Activated naive CD8-positive, alpha-beta T cell treated with anti-CD3 and anti-CD28 coated beads for 36 hours (primary cell): ENCODE measurements at places on chromosomes 1 and 21.
A peak's percentile ranks its signal among the peaks of the same experiment; 100 is the strongest.

DNA sequence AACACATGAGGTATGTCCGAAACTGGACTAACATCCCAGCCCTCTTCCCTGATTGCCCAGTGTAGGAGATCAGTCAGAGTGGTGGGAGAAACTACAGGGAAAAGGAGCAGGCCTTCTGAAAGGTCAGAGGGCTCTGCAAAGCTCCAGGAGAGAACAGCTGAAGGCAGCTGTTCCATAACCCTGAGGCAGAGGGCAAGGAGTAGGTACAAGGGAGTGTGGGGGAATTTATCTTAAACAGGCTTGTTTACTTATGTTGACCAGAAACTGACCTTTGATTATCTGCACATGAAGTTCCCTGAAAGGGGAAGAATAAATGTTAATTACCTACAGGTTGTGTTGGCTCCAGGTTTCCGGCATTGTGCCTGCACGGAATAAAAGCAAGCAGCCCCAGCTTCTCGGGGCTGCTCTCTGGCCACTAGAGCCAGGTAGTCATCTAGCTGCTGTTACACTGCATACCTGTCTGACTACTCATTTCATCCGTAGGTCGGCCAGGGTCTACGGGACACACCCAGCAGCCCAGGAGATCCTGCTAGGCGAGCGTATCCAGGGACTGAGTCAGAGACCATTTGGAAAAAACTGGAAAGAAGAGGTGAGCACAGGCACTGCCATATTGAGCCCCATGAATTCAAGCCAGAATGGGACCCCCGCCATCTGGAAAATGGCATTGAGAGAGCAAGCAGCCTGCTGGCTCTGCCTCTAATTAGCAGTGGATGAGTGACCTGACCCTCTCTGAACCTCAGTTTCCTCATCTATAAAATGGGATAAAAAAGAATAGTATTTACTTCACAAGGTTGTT, 14.9 kb upstream of the PAQR7 start:
- no peak for DNase-seq
- peaks cover 7% of the 10 kb centered on the region for H3K4me1 ChIP-seq
- no peaks in the 10 kb centered on the region for H3K27me3 ChIP-seq
- H3K27ac ChIP-seq, result no peak overlapping the region

GRCh38 chr1:41900603-41901444, 17.9 kb downstream of the HIVEP3 start:
- H3K4me3 ChIP-seq, result no peak overlapping the region
- no peak for DNase-seq
- H3K4me1 ChIP-seq, result peaks cover 38% of the 10 kb centered on the region
- no peaks in the 10 kb centered on the region for H3K36me3 ChIP-seq
- no peak overlapping the region for H3K27ac ChIP-seq
- no peaks in the 10 kb centered on the region for H3K27me3 ChIP-seq

DNA sequence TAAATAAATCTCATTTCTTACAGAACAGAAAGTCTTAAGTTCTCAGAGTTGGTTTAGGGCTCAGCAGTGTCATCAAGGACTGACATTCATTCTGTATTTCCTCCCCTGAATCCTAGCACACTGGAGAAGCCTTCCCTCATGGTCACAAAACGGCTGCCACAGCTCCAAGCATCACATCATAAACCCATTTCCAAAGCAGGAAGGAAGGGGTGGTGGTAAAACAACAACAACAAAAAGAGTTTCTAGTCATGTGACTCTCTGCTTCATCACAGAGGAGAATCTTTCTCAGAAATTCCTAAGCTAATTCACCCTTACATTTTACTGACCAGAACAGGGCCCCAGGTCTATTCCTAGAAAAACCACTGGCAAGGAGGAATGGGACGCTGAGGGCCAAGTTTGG, 210.3 kb downstream of the KAZN start:
- H3K27me3 ChIP-seq, result no peaks in the 10 kb centered on the region
- no peaks in the 10 kb centered on the region for H3K4me1 ChIP-seq
- H3K36me3 ChIP-seq, result no peaks in the 10 kb centered on the region
- no peak overlapping the region for H3K4me3 ChIP-seq

GRCh38 chr1:213976665-213977485, 10.9 kb upstream of the PROX1 start:
- no peak overlapping the region for H3K27ac ChIP-seq
- no peak overlapping the region for H3K4me3 ChIP-seq
- no peaks in the 10 kb centered on the region for H3K36me3 ChIP-seq
- H3K27me3 ChIP-seq, result peaks cover 70% of the 10 kb centered on the region

- H3K27me3 ChIP-seq, result no peaks in the 10 kb centered on the region
- peak overlapping the region; percentile 26 for H3K4me3 ChIP-seq
- no peak for DNase-seq
- peaks cover 5% of the 10 kb centered on the region for H3K36me3 ChIP-seq
- H3K27ac ChIP-seq, result peak overlapping the region; percentile 79
Observed at GRCh38 chr1:16421201-16421600, 16.0 kb downstream of the SPATA21 start.
